ENCODE measurements at places on chromosomes 2 and 18.

GRCh38 chr18:63606526-63606925, 19.4 kb downstream of the SERPINB13 start:
- DNase-seq, result no peak

DNA sequence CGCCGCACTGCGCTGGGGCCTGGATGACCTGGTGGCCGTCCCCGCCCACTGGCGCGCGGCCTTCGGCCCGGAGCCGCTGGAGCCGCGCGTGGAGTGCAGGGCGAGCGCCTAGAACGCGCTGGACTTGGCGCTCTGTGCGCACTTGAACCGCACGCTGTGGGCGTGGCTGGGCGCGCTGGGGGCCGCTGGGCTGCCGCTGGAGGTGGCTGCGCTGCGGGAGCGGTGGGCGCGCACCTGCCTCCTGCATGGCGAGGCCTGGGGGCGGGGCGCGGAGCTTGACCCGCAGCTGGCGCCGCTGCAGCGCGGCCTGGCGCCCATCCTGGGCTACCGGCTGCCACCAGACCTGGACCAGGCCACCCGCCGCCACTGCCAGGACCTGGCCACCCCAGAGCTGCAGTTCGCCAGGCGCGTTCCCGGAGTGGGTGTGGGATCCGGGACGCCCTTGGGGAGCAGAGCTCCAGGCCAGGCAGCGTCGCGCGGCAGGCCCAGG, 9.9 kb downstream of the AQP12B start:
- no peak for DNase-seq

DNA sequence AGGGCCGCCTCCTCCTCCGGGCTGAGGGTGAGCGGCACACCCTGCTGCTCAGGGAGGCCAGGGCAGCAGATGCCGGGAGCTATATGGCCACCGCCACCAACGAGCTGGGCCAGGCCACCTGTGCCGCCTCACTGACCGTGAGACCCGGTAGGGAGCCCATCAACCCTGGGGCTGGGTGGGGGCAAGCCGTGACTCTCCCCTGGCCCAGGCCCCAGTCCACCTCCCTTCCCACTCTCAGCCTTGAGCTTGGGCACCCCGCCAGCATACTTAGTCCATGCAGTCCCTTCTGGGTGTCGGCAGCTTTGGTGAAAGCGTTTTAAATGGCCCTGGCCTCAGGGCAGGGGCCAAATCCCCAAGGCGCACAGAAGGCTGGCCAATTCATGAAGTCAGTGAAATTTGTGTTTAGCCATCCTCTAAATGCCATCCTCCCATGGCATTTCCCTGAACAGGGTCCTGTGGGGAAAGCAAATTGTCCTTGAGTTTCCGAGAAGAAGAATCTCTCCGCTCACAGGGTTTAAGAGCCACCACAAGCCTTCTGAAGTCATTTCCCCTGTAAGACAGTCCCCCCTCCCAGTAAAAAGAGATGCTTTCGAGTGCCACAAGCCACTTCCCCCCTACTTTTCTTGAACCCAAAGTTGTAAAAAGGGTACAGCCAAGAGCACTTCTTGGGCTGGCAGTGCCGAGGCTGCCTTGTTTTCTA, 17.2 kb downstream of the SPEG start:
- no peak for DNase-seq

GRCh38 chr2:230765611-230766300, 53.1 kb downstream of the CAB39 start:
- no peak for DNase-seq

GRCh38 chr2:11213090-11213638, 57.9 kb downstream of the SLC66A3 start:
- no peak for DNase-seq

DNA sequence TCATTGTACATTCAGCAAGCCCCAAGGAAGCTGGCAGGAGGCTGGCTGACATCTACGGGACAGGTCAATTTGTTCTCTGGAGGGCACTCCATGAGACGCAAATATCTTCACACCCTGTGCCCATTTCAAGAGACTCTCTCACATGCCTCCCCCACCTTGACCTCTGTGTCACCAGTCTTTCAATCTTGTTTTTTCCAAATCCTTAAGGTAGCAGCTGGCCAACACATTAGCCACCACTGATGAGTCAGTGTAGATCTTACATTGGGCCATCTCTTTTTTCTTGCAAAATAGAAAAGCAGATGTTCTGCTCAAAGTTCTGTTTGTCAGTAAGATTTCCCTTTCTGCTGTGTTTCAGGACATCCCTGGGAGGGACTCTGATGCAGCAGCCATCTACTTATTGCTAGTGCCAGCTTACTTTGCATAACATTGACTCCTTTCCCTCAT, 1.7 kb upstream of the DPP4 start:
- no peak for DNase-seq

GRCh38 chr18:48942086-48942485, 8.7 kb downstream of the SMAD7 start:
- no peak for DNase-seq

DNA sequence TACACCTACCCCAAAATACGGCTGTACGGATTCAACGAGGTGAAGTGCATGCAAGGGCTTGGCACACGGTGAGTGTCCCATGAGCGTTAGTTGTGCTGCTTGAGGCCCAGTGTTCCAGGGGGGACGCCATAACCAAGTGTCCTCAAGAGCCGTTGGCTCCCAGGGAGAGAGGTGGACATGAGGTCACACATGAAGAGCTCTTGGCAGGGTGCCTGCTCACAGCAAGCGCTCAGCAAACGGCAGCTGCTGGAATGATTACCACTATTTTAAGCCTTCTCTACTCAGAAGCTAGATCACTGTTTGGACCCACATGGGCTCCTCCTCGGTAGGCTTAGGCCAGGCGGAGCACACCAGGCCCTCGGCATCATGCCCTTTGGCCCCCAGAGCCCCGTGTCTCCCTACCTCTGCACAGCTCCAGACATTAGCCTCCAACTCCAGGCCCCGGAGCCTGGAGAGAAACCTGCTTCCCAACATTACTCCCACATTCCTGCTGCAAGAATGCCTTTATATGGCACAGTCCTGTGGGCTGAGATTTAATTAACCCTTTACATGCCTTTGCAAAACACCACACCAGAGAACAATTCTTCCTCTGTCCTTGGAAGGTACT, 68.4 kb upstream of the PPP1CB start:
- no peak for DNase-seq

GRCh38 chr2:179861027-179861415, 391 bp downstream of the ZNF385B start:
- peak; percentile 10 for DNase-seq
